ENCODE measurements at places on chromosomes 13 and 19. TPM values are rescaled to one million over a fixed set of nuclear protein-coding genes. Genes with fewer than 3 reads are reported as not detected.

The CCDC194 gene
- total RNA-seq = 0.63 TPM

The ZNF136 gene
- 5.5 TPM for total RNA-seq

The PRRG2 gene
- 3.1 TPM for total RNA-seq

The ODAD3 gene
- 0.18 TPM for total RNA-seq

The MEDAG gene
- 21.6 TPM for total RNA-seq

The CBY2 gene
- not detected for total RNA-seq

The OR7D2 gene
- not detected for total RNA-seq

The EDDM13 gene
- 0.46 TPM for total RNA-seq

The ADAMTSL5 gene
- total RNA-seq = 0.07 TPM

The MEF2B gene
- 0.13 TPM for total RNA-seq

The ZNF880 gene
- total RNA-seq = 14.3 TPM

The WDR88 gene
- 0.14 TPM for total RNA-seq

The KLK2 gene
- total RNA-seq = not detected

The LRP3 gene
- total RNA-seq = 12.0 TPM

The AXL gene
- 238 TPM for total RNA-seq

The EFNA2 gene
- total RNA-seq = 0.07 TPM

The FBN3 gene
- total RNA-seq = not detected

The CLEC11A gene
- total RNA-seq = 4.0 TPM

The VSTM1 gene
- not detected for total RNA-seq

The MTIF3 gene
- 48.7 TPM for total RNA-seq

The PPP1R13L gene
- 8.6 TPM for total RNA-seq

The CD79A gene
- not detected for total RNA-seq

The ERICH4 gene
- total RNA-seq = not detected

The ZNF154 gene
- 6.0 TPM for total RNA-seq

The C5AR1 gene
- total RNA-seq = not detected

The S1PR4 gene
- total RNA-seq = 0.33 TPM

The ZNF773 gene
- total RNA-seq = 10.2 TPM

The TINCR gene
- total RNA-seq = 0.11 TPM

The STARD13 gene
- total RNA-seq = 32.5 TPM

The CRLF1 gene
- not detected for total RNA-seq

The MAG gene
- 0.07 TPM for total RNA-seq

The FCHO1 gene
- total RNA-seq = 0.56 TPM

The SIGLEC11 gene
- total RNA-seq = not detected

The ZNF429 gene
- total RNA-seq = 0.79 TPM

The RXFP2 gene
- not detected for total RNA-seq

The BRCA2 gene
- 10.6 TPM for total RNA-seq

The GSX1 gene
- total RNA-seq = not detected

The CTU1 gene
- total RNA-seq = 10.2 TPM

The GNA15 gene
- total RNA-seq = 0.07 TPM

The KLF1 gene
- total RNA-seq = not detected

The IGFL2 gene
- not detected for total RNA-seq

The ZNF610 gene
- 4.7 TPM for total RNA-seq

Measured in pulmonary artery endothelial cell (primary cell).